ENCODE measurements at places on chromosomes 7 and 10. TPM values are rescaled to one million over a fixed set of nuclear protein-coding genes. Genes with fewer than 3 reads are reported as not detected.

CALHM1 gene
- total RNA-seq, result not detected

YKT6 gene
- total RNA-seq, result 128 TPM

SPRN gene
- total RNA-seq, result 0.12 TPM

ACSM6 gene
- total RNA-seq, result not detected

SYT15 gene
- 0.59 TPM for total RNA-seq

UBE2D1 gene
- total RNA-seq, result 7.3 TPM

TFR2 gene
- under 0.01 TPM for total RNA-seq

PNLIPRP3 gene
- not detected for total RNA-seq

SKIDA1 gene
- total RNA-seq, result 0.53 TPM

AGBL3 gene
- 1.2 TPM for total RNA-seq

CPA1 gene
- total RNA-seq, result 0.35 TPM

PPRC1 gene
- total RNA-seq, result 6.9 TPM

ADARB2 gene
- not detected for total RNA-seq

GNGT1 gene
- total RNA-seq, result not detected

BTBD16 gene
- total RNA-seq, result not detected

NCAPG2 gene
- total RNA-seq, result 10.2 TPM

ASZ1 gene
- not detected for total RNA-seq

MYOZ1 gene
- total RNA-seq, result not detected

LIPJ gene
- not detected for total RNA-seq

ACTL6B gene
- not detected for total RNA-seq

PRLHR gene
- total RNA-seq, result not detected

TUBAL3 gene
- total RNA-seq, result not detected

ABCA13 gene
- under 0.01 TPM for total RNA-seq

C10orf95 gene
- not detected for total RNA-seq

ITPRID1 gene
- total RNA-seq, result not detected

All from smooth muscle cell of the coronary artery (primary cell).